ENCODE measurements at places on chromosomes 2 and 18.

- DNase-seq: no peak
Observed at GRCh38 chr2:96549466-96549785, 12.9 kb downstream of the ARID5A start.

DNA sequence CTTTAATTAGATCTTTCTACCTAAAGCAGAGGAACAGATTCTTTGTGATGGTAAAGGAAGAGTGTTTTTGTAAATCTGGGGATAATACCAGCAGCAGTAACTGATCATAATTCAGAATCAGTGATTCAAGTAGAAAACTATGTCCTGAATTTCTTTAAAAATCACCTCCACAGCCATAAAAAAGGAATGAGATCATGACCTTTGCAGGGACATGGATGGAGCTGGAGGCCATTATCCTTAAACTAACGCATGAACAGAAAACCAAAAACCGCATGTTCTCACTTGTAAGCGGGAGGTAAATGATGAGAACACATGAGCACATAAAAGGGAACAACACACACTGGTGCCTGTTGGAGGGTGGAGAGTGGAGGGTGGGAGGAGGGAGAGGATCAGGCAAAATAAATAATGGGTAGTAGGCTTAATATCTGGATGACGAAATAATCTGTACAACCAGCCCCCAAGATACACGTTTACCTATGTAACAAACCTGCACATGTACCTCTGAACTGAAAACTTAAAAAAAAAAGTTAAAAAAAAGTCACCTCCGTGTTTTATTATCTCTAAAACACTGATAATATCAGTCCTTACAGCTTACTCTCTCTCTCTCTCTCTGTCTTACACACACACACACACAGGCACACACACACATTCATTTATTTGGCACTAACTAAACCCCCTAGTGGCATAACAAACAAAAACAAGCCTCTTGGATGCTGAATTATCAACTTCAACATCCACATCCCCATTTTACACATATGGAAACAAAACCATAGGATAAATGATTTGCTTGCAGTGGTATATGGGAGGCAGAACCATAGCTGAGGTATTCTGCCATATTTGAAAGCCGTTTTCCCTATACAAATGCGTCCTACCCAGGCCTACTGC lies 1.4 kb downstream of the TM4SF20 start:
- no peak for DNase-seq

DNA sequence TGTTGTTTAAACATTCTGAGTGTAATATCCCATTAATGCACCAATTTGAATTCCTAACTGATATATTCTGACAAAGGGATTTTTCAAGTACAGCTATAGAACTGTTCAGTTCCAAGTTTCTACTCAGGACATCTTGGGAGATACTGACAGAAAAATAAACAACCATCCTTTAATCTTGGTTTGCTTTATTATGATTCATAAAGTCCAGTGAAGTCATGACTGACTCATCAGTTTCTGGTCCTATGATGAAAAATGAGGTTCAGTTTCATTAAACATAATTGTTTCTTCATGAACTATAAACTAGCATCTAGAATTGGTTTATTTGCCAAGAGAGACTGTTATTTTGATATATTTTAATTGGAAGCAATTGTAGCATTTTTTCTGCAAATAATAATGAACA lies 896.2 kb downstream of the CCDC85A start:
- no peak for DNase-seq

DNA sequence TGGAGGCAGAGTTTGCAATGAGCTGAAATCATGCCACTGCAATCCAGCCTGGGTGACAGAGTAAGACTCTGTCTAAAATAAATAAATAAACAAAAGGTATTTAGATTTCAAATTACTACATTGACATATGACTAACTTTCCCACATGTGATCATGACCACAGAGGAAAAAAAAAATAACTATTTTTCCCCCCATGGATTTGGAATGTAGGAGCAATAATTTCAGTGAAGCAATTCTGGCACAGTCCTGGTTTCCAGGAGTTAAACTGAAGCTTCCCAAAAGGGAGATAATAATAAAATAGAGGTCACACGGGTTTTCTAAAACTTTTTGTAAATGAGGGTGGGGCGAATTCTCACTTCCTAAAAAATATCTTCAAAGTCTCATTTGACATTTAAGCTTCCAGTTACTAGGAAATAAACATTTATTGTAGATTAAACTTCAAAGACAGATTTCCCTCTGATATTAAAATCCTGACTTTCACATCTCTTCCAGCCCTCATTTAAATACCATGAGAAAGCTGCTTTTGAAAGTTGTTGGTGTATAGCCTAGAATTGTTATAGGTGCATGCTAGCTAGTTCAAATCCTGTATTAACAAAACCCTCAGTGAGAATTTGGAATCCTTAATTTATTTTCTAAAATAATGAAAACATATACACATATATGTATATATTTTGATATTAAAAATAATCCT lies 20.7 kb downstream of the SLC19A3 start:
- DNase-seq: no peak

GRCh38 chr2:127219171-127220070 lies 678 bp downstream of the CYP27C1 start:
- DNase-seq: no peak

DNA sequence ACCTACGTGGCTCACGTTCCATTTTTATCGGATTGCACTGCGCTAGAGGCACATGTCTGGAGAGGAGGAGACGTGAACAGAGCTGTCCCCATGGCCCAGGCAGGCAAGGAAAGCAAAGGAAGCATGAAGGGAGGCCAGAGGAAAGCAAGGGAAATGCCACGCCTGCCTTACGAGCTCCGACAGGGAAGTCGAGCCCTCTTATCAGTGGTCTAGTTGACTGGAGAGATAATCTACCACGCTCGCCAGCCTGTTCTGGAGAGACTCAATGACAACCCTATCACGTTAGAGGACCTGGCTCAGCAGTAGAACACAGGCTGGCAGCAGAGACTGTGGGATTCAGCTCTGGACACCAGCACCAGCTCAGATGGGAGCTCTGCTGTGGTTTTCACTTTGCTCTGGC lies 202.6 kb upstream of the ID2 start:
- DNase-seq: no peak

- no peak for DNase-seq
Observed at GRCh38 chr2:669323-669722, 7.9 kb downstream of the TMEM18 start.

DNA sequence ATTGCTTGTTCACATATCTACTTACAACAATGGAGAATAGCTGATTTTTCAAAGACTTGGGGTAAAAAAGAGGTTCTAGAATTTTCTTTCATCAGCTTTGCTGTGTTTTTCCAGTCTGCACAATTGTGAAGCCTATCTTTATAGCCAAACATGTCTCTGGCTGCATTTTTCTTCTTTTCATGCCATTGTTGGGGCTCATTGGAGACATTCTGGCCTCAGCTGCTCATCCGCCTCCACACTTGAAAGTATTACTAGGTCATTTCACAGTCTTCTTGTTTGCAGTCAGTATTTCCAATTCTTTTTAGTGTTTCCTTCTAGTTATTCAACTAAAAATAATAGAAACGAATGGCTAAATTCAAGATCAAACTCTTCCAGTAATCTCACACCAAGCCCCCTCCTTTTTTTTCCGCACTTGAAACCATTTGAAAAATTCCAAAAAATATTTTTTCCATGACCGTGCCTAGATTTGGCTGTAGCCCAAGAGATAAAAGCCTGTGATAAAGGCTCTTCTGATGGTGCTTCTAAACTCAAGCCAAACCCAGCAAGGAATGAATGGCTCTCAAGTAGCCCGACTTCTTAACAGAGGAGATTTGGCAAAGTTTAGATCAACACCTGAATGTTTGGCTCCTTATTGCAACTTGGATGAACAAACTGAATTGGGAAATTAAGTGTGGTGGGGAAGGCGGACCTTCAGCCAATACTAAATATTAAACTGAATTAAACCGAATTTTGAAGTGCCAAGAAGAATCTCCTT lies 103.4 kb downstream of the NRP2 start:
- peak; percentile 6 for DNase-seq

DNA sequence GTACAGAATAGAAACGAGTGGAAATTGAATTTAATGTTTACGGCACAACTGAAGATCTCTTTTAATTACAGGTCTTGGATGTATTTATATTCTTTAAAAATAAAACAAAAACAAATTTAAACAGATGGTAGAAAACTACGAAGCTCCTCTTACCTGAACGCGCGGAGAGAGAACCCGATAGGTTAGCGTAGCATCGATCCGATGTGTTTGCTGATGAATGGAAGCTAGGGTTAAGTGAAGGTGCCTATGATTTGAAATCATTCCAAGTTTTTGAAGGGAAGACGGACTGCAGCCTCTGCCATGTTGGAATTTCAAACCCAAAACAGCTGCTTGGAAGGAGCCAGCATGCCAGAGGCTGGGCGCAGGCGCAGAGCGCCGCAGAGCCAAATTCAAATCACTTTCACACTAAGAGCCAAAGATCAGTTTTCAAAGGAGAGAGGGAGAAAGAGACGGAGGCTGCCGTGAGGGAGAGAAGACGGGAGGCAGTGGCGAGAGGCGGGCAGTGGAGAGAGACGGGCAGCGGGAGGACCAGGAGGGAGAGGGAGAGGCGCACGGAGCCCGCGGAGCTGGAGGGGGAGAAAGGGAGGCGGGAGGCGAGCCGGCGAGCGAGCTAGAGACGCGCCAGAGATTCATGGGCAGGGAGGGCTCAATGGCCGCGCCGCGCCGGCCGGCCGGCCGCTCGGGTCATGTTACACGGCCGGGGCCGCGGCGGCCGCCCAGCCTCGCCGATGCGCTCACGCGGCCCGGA lies at the start of gene FIGN:
Gene FIGN, minus strand, starts transcription at position 324 of the 748 bp plus-strand sequence. CDS start 1,081 bp downstream, outside the sequence.
- DNase-seq: peak; percentile 64

- no peak for DNase-seq
Observed at GRCh38 chr18:29060349-29060748, 883.4 kb upstream of the CDH2 start.

DNA sequence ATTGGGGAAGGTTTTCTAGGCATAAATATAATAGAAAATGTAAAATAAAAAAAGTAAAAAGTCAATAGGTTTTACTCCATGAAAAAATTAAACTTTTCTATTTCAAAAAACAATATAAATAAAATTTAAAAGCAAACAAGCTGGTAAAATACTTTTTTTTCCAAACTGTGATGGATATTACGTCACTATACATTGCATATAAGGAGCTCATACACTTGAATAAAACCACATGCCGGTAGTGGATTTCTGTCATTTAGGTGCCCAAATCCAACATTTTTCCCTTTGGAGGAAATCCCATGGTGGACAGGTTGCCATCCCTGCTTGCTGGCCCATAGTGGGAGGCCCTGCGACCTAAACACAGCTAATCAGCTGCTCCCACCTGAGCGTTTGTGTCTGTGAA lies 289.4 kb upstream of the HNRNPA3 start:
- DNase-seq: no peak

DNA sequence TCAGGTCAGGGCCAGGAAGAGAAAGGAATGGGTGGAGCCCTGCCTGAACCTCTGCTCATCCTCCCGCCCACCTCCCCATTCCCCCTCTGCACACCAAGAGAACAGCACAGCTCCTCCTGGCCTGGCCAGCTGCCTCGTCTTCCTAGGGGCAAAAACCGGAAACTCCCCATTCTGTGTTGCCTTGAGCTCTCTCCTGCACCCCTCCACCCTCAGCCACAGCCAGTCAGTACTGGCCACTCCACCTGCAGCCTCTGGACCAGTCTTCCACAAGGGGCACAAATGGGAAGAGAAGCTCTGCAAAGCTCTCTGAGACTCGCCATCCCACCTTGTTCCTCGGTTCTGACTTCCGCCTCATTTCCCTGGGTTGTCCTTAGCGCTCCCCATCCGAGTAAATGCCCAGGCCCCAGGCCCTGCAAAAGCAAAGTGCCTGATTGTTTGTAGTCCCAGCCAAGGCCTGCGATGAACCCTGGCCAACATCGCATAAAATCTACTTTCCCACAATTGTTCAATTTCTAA lies 39.3 kb upstream of the SLC35G4 start:
- no peak for DNase-seq

DNA sequence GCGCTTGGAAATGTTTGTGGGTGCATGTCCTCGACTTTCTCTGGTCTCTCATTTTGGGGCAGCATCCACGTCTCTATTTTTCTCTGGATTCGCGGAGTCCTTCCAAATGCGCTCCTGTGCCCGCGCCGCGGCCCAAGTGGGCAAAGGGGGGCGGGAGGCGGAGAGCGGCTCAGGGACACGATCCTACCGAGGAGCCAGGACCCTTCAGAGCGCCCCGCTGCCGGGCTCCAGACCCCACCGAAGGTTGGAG lies 990 bp downstream of the EPAS1 start:
- DNase-seq: no peak

- no peak for DNase-seq
Observed at GRCh38 chr2:56705713-56706112, 521.9 kb downstream of the CCDC85A start.

GRCh38 chr18:7645756-7646155 lies 78.6 kb downstream of the PTPRM start:
- DNase-seq: no peak

DNA sequence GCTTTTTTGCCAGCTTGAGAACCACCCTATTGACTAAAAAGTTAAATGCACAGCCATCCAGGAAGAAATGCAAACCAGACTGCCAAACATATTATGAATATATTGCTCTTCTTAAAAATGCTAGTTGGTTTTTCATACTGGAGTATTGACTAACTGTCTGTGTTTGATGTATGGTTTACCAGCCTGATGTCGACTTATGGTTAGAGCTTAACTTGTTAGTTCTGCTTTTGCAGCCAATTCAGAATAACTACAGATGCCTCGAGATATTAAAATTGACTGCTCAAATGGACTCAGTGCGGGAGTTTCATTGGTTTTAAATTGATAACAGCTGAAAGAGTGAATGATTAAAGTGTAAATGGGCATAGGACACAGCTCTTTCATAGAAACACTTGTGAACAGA lies 369.8 kb downstream of the ARHGAP15 start:
- no peak for DNase-seq

GRCh38 chr2:240985881-240986786 lies 12.3 kb upstream of the SNED1 start:
- no peak for DNase-seq

- DNase-seq: no peak
Observed at GRCh38 chr2:202014318-202014717, 19.3 kb upstream of the FZD7 start.

DNA sequence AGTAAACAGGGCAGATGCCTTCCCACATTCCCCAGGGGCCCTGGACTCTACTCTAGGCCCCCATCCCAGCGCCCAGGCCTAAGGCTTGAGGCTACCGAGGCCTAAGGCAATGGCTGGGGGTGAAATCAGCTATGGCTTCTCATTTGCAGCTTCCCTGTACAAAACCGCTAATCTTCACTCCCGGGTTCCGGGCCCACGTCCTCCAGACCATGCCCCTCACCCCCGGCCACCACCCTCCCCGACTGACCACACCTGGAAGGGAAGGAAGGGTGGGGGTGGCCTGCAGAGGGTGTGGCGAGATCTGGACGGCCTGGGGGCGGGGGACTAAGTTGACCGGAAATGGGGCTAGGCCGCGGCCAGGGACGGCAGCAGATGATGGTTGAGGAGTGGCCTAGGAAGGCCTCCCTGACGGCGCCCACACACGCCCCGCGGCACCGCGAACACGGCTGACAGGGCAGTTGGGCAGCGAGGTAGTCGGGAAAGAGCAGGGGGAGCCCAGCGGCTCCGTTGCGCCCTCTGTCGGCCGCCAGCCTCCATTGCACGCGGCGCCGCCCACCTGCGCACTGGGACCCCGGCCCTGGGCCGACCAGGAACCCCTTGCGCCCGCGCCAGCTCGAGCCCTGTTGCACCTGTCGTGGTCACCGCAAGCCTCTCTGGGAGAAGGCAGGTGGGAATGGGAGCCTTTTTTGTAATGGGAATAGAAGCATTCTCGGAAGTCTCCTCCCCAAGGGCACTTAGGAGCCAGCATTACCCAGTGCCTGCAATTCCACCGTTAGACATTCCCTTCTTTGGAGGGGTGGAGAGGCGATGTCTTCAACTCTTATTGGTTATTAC lies 117.1 kb upstream of the STPG4 start:
- no peak for DNase-seq

GRCh38 chr2:176174382-176174823 lies 14.1 kb upstream of the HOXD1 start:
- no peak for DNase-seq

- DNase-seq: peak; percentile 3
Observed at GRCh38 chr2:12702168-12703121, 14.3 kb upstream of the TRIB2 start.
